ENCODE measurements at places on chromosomes 6 and 20. TPM values are rescaled to one million over a fixed set of nuclear protein-coding genes. Genes with fewer than 3 reads are reported as not detected.

DDAH2 gene
- polyA plus RNA-seq, result 227 TPM

PPP1R14C gene
- 23.3 TPM for polyA plus RNA-seq

ULBP1 gene
- 1.8 TPM for polyA plus RNA-seq

PGBD1 gene
- 10.0 TPM for polyA plus RNA-seq

SYNCRIP gene
- 189 TPM for polyA plus RNA-seq

ADGRB3 gene
- polyA plus RNA-seq, result 5.5 TPM

SLC17A3 gene
- 0.79 TPM for polyA plus RNA-seq

CPNE5 gene
- polyA plus RNA-seq, result 14.3 TPM

C6orf132 gene
- polyA plus RNA-seq, result 3.8 TPM

VGLL2 gene
- not detected for polyA plus RNA-seq

ZNF334 gene
- 19.5 TPM for polyA plus RNA-seq
